OCI-LY7 (cell line): ENCODE measurements at places on chromosomes 4 and X.

DNA sequence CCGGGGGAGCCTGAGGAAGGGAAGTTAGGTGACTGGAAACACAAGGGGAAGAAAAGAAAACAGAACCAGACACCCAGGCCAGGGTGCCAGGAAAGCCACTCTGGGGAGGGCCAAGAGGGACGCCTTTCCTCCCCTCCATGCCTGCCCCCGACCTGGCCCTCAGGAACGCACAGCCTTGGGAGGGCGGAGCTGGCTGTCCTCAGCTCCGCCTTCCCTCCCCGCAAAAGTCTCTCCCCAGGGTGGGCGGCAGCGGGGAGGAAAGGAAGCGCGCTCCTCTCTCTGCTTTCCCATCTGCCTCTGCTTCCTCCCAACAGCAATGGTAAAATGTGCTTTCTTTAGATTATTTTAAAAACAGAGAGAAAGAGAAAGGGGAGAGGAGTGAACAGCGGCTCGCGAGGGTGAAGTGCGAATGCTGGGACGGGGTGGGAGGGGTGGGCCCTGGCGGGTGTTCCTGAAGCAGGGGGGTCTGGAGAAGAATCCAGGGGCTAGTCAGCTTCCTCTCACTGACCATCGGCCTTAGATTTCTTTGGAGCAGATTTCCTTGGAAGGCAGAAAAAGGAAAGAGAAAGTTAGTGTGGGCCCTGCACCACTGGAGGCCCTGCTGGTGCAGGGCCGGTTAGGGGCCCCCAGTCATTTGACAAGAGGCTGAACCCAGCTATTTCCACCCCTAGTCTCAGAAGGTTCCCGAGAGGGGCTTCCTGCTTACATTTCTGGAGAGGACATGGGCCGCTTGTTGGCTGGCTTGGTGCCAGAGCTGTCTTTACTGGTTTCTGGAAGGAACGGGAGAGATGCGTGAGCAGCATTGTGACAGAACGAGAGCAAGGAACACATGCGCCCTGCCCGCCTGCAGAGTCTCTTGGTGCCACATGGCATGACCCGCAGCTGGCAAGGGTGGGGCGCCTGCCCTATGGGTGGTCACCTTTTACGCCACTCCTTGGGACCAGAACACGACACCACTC is 4.7 kb upstream of the RENBP start:
- no peak for DNase-seq

DNA sequence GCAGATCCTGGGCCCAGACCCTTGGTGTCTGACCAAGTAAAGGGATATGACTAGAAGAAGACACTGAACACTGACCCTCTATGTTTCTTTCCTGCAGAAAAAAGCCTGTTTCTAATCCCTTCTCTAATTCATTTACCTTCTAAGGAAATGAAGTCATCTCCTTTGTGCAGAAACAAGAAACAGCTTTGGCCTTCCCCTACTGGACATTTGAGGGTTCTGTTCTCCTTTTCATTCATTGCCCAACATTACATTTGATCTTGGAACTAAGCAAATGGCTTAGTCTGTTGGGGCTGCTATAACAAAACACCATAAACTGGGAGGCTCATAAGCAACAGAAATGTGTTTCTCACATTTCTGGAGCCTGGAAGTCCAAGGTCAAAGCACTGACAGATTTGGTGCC is 20.0 kb downstream of the HCCS start:
- no peak for DNase-seq

DNA sequence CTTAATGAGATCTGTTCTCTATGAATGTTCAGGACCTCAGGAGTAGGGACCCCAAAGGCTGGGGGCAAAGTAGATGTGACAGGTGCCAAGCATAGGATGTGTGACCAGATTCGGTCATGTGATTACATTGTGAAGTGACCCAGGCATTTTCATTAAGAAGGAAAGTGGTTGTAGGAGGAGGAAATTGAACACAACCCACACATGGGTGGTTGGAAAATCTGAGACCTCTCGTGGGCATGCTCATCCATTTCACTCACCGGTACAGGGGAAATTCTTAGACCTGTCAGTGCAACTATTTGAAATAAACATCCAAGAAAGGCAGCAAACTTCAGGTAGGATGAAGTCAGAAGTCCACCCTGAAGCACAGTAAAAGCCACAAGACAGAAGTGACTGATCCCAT is 43.5 kb upstream of the CD99 start:
- DNase-seq, result no peak

- DNase-seq, result no peak
Observed at GRCh38 chr4:25930731-25931354, 16.8 kb downstream of the SMIM20 start.

DNA sequence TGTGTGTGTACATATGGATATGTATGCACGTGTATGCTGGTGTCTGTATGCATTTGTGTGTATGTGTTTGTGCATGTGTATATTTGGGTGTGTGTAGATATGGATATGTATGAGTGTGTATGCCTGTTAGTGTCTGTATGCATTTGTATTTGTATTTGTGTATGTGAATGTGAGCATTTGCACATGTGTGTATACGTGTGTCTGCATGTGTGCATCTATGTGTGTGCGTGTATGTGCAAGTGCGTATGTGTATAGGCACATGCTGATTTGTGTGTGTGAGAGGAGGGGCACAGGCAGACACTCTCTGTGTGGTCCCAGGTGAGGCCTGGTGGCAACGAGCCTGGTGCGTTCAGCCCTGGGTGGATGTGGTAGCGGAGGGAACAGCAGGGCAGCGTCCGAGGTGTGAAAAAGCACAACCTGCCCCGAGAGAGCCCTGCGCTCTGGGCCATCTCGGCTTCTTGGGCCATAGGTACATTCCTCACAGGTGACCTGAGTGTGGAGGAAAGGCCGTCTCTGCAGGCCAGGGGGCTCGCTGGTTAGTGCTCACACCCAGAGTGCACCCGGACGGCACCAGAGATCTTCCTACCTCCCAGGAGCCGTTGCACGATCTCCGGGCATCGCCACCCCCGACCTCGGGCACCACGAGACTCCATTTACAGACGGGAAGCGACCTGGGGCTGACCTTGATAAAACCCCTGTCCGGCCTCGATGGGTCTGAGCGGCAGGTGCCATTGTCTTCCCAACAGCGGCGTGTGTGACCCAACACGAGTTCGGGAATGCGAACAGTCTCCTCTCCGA is 45.0 kb downstream of the ASMT start:
- no peak for DNase-seq

DNA sequence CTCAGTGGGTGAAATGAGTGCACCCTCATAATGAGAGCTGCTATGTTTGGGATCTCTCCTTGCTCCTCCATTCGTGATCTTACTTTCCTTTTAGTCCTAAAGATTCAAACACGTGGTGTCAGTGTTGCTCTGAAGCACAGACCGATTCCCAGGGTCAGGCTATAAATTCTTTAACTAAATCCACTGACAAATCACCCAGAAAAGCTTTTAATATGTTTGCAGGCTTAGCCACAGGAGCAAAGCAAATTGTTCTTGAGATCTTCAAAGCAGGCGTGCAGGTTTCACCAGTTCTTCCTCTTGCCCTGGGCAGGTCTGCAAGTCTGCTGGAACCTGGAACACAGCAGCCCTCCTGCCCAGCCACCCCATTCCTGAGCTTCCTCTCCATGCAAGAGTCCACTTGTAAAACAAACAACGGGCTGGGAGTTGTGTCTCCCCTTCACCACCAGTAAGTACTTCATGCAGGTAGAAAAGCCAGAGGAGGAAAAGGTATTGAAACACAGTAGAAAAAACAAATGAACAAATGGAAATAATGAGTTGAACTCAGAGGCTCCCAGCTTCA is 70.1 kb upstream of the ENPP6 start:
- DNase-seq, result peak; percentile 55

GRCh38 chr4:98617358-98618047 is 40.9 kb downstream of the TSPAN5 start:
- DNase-seq, result no peak

DNA sequence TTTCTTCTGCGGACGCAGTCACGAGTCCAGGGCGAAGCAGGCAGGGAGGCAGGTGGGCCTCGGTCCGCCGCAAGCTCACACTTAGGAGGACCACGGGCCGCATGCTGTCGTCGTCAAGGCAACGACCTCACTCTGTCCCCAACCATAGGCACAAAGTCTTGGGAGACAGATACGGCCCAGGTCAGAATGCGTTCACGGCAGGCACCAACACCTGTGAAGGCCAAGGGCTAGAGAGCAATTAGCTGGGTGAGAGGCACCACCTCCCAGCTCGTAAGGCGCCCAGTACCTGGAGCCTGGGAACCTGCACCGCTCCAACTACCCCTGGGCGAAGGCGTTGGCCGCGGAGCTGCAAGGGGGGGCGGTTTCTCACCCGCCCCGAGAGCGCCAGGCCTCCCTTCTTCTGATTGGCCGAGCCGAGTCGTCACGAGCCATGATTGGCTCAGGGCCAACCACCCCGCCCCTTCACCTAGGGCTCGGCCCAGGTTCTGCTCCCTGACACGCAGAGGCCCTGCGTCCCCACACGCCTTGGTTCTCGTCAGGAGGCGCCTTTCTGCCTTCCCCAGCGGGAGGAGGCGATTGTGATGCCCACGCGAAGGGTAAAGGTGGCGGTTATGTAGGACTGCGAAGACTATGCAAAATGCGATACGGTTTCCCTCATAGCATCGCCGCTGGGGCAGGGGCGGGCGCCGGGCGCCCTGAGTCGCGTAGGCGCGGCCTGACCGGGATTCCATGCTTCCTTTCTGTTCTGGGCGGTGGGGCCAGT is at the start of gene CDKL2:
CDKL2 (minus strand) TSS at position 355 of the 763 bp plus-strand sequence. CDS start 4,540 bp downstream, outside the sequence.
- DNase-seq, result peak; percentile 52

- DNase-seq, result no peak
Observed at GRCh38 chr4:101419336-101420135, 72.2 kb upstream of the PPP3CA start.

DNA sequence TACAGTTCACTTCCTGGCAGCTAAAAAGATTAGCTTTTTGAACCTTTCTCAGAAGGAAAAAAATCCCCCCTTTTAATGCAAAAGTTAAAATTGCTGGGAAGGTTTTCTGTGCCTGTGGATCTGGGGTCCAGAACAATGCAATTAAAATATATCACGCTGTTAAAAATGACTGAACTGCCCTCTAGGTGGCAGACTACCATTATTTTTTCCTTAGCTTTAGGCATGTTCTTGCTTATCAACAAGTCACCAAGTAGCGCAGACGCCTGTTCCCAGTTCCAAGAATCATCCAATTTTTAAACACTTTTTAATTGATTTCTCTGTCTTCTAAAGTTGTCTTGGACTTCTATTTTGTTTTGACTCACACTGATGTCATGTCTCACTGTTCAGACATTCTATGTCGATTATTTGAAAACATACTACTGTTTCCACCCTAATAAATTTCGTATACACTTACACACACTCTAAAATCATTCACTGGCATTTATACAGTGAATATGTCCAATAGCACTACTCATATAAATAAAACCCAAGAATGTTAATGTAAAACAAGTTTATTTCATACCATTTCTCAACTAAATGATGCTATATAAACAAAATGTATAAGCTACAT is 661.6 kb downstream of the RAPGEF2 start:
- DNase-seq, result peak; percentile 18

GRCh38 chr4:23861897-23862296 is 27.9 kb downstream of the PPARGC1A start:
- no peak for DNase-seq

DNA sequence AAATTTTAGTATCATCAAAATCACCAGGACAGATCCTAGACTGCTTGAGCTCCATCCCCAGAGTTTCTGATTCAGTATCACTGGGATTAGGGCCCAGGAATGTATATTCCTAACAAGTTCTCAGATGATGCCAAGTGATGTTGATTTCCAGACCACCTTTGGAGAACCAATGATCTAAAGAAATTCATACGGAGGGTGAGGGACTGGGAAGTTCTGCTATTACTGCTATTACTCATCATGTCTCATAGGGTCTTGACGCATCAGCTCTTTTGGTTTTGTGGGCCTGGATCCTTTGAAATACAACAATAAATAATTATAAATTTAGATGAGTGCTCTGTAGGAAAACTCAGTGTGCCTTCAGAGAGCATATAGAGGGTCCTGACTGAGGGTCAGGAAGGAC is 59.8 kb upstream of the LGI2 start:
- DNase-seq, result no peak

DNA sequence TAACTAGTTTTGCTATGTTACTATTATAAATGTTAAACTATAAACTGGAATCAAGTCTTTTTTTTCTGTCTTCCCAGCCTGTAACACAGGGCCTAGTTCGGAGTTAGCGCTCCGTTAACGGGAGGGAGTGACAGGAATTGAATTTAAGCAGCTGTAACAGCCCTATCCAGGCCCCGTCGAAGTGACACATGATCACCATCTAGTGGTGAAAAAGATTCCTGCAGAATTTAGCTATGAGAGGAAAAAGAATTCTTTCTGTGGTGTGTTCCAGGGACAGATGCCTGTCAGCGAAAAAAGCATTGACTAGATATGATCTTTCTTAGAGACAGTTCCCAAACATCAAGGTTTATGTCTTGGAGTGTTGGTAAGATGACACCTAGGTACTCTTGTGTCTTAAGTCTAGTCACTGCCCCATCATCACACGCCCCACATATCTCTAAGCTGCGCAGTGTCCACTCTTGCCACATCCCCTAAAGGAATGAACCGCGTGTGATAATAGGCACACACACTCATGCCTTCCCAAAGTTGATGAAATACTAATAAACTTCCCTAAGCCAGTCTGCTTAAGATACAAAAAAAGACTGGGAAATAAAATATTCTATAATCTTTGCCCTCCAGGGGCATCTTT is 2.1 kb downstream of the GAB3 start:
- peak; percentile 38 for DNase-seq

DNA sequence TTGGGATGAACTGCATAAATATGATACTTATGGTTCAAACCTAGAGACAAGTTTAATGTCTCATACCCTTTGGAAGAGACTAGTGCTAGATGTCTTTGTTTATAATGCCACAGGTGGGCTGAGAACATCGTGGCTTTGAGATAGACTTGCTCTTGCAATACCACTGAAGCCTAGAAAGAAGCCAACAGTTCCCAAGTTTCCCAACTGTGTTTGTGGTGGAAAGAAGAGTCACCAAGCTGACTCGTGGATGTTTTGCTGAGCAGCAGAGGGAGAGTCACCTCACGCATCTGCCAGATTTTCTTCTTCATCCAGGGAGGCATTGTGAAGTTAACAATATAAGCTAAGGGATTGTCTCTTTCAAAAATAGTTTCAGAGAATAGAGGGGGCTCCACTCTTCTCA is 1076.2 kb downstream of the C4orf33 start:
- no peak for DNase-seq

DNA sequence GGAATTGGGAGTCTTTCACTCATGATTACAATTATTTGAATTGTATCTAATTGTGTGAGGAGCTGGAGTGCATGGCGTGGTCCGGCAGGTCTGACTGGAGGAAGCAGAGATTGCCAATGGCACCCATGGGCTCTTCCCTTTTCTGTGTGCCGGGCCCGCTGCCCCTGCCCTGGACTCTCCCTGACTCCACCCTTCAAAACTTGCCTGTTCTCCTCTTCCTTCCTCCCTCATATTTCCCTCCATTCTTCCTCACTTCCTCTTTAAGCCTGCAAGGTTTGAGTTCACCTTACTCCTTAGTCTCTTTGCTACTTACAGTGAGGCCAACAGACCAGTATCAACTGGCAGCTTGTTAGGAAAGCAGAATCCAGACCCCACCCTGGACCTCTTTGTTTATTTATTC is 6.5 kb upstream of the STBD1 start:
- no peak for DNase-seq

GRCh38 chr4:188941524-188942119 is 802.4 kb downstream of the TRIML1 start:
- DNase-seq, result no peak
